SJCRH30 (cell line): ENCODE measurements at places on chromosomes 16 and 17. TPM values are rescaled to one million over a fixed set of nuclear protein-coding genes. Genes with fewer than 3 reads are reported as not detected.

DNA sequence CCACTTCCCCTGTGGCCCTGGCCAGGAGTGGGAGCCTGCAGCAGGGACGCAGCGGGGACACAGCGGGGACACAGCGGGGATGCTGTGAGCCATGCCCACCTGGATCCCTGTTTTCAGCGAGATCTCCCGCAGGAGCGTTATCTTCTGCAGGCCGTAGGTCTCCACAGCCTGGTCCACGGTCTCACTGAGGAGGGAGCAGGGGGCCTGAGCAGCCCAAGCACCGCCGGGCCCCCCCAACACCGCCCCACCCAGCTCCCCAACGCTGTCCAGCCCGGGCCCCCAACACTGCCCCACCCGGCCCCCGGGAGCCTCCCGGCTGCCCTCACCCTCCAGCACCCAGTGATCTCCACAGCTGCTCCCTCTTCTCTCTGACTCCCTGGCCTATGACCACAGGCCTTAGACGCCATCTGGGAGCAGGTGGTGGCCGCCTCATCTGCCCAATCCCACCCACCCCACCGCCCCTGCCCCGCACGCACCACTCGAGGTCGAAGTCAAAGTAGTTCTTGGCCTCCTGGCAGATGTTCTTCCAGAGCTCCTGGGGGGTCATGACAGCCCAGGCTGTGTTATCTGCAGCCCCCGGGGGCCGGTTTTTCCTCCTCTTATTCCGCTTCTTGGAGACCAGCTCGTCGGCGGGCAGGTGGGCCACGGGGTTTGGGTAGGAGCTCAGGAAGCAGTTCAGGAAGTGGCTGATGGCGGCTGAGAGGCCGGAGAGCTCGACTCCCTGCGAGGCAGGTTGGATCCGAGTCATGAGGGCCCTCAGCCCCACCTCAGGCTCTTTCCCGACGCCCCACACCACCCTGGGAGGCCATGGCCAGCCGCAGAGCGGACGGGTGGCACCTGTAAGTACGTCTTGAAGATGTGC, 17.0 kb downstream of the CLUH start:
- no peak for DNase-seq

- DNase-seq = no peak
Observed at GRCh38 chr16:88705076-88705684, 1.0 kb downstream of the RNF166 start.

GRCh38 chr16:66007717-66008116, 358.8 kb upstream of the CDH5 start:
- no peak for DNase-seq

CD300E gene
- total RNA-seq = 0.22 TPM in 1 of 2 replicates, not detected in the other

RNF227 gene
- 6.6 and 7.1 TPM in 2 replicates for total RNA-seq

DNA sequence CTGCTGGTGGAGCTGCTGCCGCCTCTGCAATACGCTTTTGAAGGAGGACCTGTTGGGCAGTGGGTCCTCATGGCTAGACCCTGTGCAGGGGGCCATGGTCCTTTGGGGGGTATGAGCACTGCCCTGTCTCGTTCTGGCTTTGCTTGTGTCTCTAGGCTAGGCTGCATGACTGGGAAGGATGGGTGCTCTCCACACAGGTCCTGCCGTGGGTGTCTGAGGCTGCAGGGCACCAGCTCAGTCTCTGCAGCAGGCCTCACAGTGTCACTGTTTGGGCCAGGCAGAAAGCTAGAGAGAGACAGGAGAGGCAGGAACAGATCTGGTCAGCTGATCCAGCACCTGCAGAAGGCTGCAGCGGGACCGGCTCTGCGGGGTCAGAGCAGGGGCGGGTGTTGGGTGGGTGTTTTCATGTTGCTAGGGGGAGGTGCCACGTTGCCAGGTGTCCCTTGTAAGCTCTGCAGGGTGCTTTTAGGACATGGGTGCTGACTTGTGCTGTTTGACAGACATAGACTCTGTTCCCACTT, 111.4 kb downstream of the SNX29 start:
- no peak for DNase-seq

DNA sequence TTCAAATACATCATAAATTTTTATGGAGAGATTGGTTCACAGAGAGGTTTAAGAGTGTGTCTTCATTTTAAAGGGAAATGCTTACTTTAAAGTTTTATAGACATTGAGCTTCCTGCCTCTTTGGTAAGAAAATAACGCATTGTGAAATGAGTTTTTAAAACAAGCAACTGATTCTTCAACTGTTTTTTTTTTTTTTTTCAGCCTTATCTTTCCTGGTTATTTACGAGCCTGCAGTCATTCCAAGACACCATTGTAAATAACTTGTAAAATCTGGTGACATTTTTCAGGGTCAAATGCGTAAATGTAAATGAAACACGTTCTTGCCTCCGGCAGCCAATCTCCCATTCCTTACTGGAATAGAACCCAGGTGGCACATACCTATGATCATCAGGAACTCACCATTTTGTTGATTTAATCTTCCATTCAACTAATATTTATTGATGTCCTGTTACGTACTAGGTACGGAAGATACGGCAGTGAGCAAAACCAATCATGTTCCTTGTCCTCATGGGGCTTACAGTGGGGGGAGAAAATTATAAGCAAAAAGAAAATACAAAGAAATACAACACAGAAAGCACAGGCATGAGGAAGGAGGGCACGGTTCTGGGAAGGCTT, 33.2 kb upstream of the CDYL2 start:
- no peak for DNase-seq

ASIC2 gene
- not detected in 2 replicates for total RNA-seq

CDH11 gene
- total RNA-seq = 65.1 and 73.1 TPM in 2 replicates

GRCh38 chr17:47189732-47190237, 690 bp upstream of the CDC27 start:
- DNase-seq = no peak

DNA sequence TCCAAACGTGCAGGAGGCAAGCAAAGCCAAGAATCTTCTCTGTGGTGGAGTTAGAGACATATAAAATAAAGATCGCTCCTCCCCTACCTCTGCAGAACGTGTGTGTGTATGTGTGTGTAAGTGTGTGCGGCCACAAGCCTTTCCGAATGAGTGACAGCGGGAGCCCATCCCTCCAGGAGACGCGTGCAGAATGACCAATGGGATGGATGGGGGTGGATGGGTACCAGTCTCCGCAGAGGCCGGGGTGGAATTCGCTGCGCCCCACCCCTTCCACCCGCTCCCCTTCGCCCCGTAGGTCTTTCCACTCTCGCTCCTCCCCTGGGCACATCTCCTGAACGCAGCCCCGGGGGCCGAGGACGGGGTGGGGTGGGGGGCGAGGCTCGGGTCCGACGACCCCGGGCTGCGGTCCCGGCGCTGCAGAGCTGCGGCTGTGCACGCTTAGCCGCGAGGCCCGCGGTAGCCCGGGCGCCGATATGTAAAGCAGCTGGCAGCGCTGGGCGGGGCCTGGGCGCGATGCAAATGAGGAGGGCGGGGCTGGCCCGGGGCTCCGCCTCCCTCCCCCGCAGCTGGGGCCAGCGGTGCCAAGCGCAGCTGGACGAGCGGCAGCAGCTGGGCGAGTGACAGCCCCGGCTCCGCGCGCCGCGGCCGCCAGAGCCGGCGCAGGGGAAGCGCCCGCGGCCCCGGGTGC, at the start of gene PRKCB:
Gene PRKCB, plus strand, starts transcription at position 594 of the 688 bp plus-strand sequence.
- DNase-seq = no peak

- peak; percentile 34 for DNase-seq
Observed at GRCh38 chr17:31476525-31477416, 85.3 kb downstream of the RAB11FIP4 start.

- peak; percentile 91 for DNase-seq
Observed at GRCh38 chr17:19979917-19980770, 2.5 kb upstream of the AKAP10 start.

GRCh38 chr17:78252111-78252634, 20.7 kb downstream of the TMEM235 start:
- peak; percentile 15 for DNase-seq

- DNase-seq = peak; percentile 2
Observed at GRCh38 chr17:6940186-6940649, 55.6 kb upstream of the ALOX12 start.

DNA sequence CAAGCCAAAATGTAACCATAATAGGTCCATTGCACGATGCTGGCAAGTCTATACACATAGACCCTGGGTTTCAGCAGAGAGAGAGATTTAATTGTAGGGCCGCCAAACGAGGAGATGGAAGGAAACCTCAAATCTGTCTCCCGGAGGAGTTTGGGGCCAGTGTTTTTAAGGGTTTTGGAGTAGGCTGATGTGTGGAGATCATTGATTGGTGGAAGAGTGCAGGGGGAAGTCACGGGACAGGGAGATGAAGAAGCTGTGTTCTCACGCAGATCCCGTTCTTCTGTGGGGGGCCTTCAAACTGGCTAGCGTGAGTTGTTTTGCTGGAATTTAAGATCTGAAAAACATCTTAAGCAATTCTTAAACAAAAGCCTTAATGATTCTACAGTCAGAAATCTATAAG, 84.8 kb downstream of the KATNIP start:
- DNase-seq = no peak

GRCh38 chr17:55348749-55349354, 72.8 kb downstream of the MMD start:
- peak; percentile 75 for DNase-seq

MAP2K6 gene
- total RNA-seq = 0.30 and 0.55 TPM in 2 replicates

SOX15 gene
- total RNA-seq = 0.10 and 0.30 TPM in 2 replicates

CD300H gene
- total RNA-seq = not detected in 2 replicates

DNA sequence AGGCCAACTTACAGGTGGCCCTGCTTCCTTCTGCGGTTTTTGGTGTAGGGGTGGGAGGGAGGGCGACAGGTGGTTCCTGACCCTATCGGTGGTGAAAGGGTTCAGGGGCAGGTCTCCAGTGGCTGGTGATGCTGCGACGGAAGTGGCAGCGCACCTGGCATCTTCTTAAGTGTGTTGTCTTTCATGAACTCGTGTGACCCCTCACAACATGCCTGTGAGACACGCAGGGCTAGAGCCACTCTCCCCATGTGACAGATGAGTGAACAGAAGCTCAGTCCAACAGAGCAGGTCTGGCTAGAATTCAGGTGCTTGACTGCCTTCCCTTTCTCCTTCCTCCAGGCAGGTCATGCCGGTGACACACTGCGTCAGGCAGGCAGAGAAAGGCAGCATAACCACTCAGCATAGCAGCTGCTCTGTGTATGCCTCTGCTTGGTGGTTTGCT, 8.0 kb downstream of the TNFAIP1 start:
- DNase-seq = no peak

DNA sequence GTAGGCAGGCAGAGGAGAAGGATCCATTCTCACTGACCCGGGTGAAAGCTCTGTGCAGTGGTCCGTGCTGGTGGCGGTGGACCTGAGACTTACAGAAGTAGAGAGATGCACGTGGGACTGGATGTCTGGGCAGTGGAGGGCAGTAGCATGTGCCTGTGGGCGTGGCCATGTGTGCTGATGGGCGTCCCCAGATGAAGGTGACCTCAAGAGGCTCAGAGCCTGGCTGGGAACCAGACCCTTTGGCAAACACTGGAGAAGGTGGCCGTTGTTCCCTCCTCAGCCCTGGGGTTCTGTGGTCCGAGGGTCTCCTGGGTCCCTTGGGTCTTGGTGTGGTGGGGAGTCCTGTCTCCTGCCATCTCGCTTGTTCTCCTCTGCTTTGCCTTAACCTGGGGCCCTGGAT, 15.6 kb downstream of the WSCD1 start:
- DNase-seq = no peak

GRCh38 chr16:24505959-24506358, 33.4 kb upstream of the RBBP6 start:
- no peak for DNase-seq

- DNase-seq = no peak
Observed at GRCh38 chr16:89561142-89561883, 831 bp downstream of the RPL13 start.

DNA sequence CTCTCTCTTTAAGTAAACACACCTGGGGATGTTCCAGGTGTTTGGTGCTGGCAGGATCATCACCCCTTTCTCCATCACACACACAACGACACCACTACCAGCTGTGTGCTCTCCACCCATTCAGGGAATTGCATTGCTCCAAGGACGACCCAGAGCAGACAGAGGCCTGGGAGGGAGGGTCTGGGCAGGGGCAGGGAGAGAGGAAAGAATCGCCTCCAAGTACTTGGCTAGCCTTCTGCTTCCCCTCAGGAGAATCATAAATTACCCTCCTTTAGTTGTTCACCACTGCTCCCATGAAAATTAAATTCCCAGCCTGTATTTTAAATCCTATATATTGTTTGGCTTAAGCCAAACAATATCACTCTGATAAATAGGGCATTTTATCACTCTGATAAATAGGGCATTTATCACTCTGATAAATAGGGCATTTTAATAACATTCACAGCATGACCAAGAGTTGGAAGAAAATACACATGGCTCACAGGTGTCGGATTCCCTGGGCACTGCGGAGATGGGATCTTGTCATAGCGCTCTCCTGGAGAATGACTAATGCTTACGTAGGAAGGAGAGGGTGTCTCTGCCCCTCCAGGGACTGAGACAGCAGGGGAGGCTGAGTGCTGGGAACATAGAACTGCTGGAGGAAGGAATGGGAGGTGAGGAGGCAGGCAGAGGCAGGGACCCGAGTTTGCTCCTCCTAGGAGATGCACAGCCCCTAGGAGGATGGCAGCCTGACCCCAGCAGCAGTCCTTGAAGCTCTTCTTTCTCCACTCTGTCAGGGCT, 673.6 kb downstream of the HS3ST4 start:
- DNase-seq = no peak

GRCh38 chr17:7716901-7717755, at the start of gene DNAH2:
DNAH2 (plus strand) TSS chr17:7717744; CDS start chr17:7719735, 1,991 bp downstream.
- DNase-seq = peak; percentile 92
